ENCODE measurements at places on chromosomes 11 and 22.

- no peak for DNase-seq
Measured at GRCh38 chr11:119025099-119025473, 5.6 kb downstream of the SLC37A4 start.

- DNase-seq, result no peak
Measured at GRCh38 chr11:129323896-129324502, 51.6 kb upstream of the BARX2 start.

DNA sequence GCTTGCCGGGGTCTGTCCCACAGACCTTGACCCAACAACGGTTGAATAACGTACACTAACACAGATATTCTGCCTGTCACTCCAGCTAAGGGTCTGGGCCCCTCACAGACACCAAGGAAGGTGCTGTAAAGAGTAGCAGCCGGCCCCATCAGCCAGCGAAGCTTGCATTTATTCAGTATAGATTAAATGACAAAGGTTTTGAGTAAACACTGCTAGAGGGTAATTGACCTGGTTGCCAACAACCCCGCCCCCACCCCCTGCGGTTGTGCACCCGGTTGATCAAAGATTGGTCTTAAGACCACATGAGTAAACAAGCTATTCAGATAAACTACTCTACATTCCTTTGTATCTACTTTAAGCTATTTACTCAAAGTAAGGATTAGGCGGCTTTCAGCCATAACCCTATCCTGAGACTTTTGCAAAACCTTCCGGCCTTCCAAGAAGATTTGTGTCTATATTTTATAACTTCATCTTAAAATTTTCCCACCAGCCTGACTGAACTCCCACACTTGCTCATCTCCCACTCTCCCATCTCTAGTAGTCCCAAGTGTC is 4.8 kb upstream of the CKAP5 start:
- DNase-seq, result no peak

GRCh38 chr11:108500721-108501120 is 2.5 kb upstream of the POGLUT3 start:
- DNase-seq, result no peak

- no peak for DNase-seq
Measured at GRCh38 chr11:66240781-66241136, 27.7 kb upstream of the RAB1B start.

GRCh38 chr22:24414523-24414922 is 12.9 kb upstream of the ADORA2A start:
- DNase-seq, result no peak

DNA sequence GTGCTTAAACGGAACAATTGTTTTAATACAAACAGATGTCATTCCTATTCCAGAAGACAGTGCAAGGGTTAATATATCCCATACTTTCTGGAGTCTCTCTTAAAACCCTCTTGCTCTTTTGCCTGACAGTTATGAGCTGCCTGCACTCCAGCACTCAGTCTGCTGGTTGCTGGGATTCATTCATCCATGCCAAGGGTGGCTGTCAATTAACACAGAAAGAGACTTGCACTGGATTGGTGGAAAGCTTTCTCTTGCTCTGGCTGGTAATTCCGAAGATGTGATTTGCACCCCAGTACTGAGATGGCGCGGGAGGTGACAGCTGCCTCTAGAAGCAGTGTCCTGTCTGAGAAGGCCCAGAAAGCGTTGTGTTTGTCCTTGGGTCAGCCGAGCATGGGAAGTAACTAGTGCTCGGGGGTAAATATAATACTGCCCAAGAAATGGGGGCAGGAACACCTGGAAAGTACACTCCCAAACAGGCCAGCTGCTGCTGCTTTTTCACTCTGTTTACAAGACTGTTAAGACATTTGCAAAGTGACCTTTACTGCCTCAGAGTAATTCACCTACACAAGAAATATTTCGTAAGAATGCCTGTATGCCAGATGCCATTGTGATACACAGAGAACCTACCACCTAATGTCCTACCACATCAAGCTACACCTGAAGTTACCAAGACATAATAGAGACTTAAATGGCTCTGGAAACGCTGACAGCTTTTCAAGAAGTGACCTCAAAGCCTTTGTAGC is 20.5 kb downstream of the SCUBE2 start:
- no peak for DNase-seq

DNA sequence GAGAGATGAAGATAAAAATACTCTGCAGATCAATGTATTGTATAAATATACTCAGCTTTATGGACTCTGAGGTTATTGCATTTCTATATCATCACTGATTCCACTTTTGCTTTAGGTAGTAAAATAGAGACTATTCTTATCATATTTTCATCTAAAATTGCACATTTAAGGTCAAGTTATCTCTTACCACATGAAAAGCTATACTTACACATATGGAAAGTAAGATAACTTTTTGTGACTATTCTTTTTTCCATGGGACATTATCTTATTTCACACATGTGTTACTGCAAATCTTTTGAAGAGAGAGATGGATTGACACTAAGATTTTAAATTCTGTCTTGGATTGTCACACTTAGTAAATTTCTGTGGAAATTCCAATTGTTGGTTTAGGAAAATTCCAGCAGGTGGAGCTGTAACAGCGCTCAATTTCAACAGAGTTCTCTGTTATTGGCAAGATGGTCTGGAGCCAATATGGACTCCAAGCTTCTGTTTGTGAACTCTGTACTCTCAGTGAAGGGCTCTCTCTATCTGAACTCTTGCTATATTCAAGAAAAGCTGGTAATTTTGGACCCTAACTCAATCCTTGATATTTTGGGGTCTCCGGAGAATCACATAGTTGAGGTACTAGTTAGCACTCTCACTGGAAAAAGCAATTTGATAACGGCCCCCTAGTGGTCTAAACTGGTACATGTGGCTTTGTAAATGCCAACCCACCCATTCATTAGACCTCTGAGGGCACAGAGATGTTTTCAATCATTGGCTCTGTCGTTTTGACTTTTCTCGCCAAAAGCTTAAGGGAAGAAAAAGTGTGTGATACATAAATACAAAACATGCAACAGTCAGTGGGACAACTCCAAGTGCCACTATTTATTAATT is 429.7 kb downstream of the ETS1 start:
- peak; percentile 37 for DNase-seq

DNA sequence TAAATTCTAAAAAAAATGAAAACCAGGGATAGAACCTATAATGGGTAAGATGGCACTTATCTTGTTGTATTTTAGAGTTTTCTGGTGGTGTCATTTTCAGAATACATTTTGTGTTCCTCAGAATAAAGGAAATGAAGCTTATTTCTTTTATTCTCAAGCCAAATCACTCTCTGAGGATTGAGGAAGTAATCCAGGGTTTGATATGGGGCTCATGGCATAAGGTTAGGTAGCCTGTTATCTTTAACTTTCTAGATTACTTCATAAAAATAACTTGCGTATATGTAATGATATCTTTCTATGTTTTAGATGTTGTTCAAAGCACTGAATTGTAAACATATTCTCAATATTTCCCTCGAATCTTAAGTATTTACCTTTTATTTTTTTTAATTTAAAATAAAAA is 33.5 kb downstream of the PDE3B start:
- no peak for DNase-seq

GRCh38 chr11:22516111-22516510 is 109.5 kb downstream of the FANCF start:
- DNase-seq, result no peak

DNA sequence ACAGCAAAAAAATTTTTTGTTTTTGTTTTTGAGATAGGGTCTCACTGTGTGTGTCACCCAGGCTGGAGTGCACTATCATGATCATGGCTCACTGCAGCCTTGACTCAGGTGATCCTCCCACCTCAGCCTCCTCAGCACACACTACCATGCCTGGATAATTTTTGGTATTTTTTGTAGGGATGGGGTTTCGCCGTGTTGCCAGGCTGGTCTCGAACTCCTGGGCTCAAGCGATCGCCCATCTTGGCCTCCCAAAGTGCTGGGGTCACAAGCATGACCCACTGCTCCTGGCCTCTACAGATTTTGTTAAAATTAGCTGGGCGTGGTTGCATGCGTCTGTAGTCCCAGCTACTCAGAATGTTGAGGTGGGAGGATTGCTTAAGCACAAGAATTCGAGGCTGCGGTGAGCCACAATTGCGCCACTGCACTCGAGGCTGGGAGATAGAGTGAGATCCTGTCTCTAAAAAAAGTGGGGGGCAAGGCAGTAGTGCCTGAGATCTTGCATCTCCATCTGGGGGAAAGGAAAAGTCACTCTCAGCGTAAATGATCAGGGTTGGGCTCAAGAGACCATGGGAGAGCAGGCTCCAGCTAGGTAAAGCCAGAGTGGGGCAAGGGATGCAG is 10.6 kb upstream of the DGKZ start:
- DNase-seq, result no peak

GRCh38 chr11:75668451-75669297 is at the start of gene MAP6:
TSS of gene MAP6 (minus strand) at chr11:75669038. CDS start at chr11:75668369, 669 bp downstream.
- DNase-seq, result peak; percentile 37

GRCh38 chr11:102266099-102266498 is 51.2 kb upstream of the BIRC3 start:
- no peak for DNase-seq

GRCh38 chr11:117492578-117493251 is 165.1 kb downstream of the CEP164 start:
- peak; percentile 46 for DNase-seq

DNA sequence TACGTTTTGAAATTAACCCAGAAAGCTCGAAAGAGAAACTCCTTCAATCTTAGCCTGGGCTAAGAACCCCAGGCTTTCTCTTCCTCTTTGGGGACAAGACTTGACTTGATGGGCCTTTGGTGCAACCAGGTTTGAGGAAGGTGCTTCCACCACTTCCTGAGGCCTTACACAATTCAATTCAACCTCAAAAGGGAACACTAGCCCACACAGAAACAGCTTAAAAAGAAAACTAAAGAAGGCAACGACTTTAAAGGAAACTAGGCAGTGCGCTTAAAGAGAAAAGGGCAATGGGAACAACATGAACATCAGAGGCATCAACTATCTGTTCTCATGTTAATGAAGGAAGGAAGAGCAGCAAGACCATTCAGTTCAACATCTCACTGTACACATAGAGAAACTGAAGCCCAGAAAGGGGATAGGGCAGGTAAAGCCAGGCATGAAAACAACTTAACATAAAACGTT is 24.8 kb downstream of the PAK1 start:
- no peak for DNase-seq

GRCh38 chr11:61815790-61816735 is 740 bp downstream of the FADS1 start:
- peak; percentile 54 for DNase-seq

- DNase-seq, result no peak
Measured at GRCh38 chr22:45763236-45763624, 91.6 kb downstream of the ATXN10 start.

DNA sequence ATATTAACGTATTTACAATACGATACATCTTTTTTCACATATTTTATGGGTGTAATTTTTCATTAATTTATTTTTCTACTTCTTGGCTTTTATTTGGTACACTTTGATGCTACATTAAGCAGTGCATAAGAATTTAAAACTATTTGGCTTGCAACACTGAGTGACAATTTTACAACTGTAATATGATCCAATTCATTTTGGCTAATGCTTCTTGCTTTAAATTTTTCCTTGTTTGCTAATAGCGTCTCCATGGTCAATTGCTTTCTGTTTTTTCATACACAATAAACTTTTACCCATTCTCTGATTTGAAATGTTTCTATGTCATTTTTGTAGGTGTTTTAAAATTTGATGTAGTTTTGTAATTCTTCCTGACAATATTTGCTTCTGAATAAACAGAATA is 773.2 kb downstream of the FAM181B start:
- DNase-seq, result no peak

- DNase-seq, result no peak
Measured at GRCh38 chr11:2507945-2508749, 63.3 kb downstream of the KCNQ1 start.

DNA sequence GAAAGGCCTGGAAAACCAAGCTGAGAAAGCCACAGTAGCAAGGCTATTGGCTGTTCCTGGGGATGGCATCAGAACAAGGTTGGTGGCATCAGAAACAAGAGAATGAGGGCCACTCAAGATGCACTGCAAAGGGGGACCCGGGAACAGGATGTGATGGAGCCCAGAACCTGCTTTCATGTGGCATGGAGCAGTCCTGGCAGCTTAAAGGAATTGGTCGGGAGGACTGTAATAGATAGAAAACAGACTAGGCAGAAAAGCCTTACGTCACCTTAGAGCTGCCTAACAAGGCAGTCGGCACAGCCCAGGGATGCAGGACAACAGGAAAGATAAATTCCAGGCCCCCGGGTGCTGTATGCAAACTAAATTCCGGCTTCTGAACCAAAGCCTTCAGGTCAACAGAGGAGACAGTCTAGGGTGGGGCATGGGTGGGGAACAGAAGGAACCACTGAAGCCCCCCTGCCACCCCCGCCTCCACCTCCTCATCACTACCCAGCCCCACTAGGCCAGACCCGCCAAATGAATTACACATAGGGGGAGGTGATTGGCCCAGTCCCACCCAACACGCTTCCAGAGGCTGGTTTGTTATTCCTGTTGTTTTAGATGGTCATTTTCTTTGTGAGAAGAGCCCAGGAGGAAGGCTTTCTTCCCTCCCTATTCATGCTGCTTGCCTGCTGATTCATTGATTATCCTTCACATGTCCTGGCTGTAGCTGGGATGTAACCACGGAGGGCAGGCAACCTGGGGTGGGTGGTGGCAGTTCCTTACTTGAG is 25.7 kb upstream of the LRRC55 start:
- no peak for DNase-seq

DNA sequence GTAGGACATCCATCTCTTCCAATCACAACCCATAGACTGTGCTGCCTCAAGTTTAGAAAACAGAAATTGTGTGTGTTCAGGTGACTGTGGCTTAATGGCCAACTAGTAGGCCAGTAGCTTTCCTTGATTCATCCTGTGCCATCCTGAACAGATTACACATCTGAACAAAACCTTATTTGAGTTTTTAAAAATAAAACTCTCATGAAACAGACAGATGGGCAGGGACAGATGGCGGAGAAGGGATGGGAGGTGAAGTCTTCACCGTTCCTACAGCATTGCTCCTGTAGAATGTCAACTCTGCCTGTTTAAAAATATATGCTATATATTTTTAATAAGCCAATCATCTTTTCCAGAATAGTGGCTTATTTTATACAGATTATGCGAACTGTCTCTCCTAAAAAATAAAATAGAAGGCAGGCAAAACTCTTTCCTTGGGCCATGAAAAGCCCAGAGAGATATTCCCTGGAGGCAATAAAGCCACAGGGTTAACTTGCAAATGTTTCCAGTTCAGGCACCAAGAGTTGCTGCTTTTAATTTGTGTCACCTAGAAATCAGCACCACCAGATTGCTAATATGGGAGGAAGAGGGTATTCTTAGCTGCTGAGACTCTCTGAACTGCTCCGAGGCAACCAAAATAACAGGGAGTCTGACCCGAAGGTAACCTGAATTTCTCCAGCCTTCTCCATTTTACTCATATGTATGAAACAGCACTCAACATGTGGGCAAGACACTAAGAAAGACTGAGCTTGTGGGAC is 861.2 kb downstream of the OPCML start:
- DNase-seq, result peak; percentile 45
